GM23248 (cell line): ENCODE measurements at places on chromosomes 3 and 15. TPM values are rescaled to one million over a fixed set of nuclear protein-coding genes. Genes with fewer than 3 reads are reported as not detected.

Gene USP13
- total RNA-seq, result 4.6 and 8.2 TPM in 2 replicates

Gene DAZL
- total RNA-seq, result not detected in 2 replicates

Gene TKT
- total RNA-seq, result 239 and 256 TPM in 2 replicates

Gene NR2E3
- total RNA-seq, result not detected in 2 replicates

Gene THAP10
- total RNA-seq, result 2.0 and 6.4 TPM in 2 replicates

Gene CASR
- not detected in 2 replicates for total RNA-seq

Gene TMEM207
- total RNA-seq, result not detected in 2 replicates

Gene GOLGA8S
- 0.11 and 0.13 TPM in 2 replicates for total RNA-seq

Gene OCA2
- not detected in 2 replicates for total RNA-seq

Gene DNAH12
- total RNA-seq, result 0.54 TPM in 1 of 2 replicates, not detected in the other

Gene CAV3
- total RNA-seq, result not detected in 2 replicates

Gene POLQ
- total RNA-seq, result 1.6 and 2.5 TPM in 2 replicates

Gene AADAC
- not detected in 2 replicates for total RNA-seq

Gene CPNE9
- not detected in 2 replicates for total RNA-seq

Gene GFM1
- total RNA-seq, result 32.0 and 38.5 TPM in 2 replicates

Gene SHF
- total RNA-seq, result 0.25 and 0.32 TPM in 2 replicates

DNA sequence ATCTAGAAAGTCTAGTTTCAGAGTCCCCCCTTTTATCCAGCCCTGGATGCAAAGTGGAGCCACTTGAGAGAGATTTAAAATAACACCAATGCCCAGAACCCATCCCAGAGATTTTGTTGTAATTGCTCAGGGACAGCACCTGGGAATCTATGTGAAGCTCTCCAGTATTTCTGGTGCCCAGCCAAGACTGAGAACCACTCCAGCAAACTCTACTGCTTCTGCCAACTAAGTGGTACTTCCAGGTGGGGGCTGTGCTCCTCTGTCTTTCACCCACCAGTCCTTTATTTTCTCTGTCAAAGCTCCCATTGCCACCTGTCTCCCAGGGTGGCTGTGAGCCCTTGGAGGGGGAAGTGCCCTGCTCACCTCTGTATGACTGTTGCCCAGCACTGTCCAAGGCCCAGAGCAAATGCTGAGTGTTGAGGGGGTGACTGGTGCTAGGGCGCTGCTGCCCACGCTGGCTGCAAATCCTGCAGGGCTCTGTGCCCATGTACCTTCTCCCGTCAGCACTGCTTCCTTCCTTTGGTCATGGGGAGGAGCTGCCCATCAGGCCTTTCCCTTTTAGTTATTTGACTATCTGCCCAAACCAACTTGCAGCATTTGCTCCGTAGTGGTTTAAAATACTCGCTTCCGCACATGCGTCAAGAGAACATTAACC lies 9.4 kb downstream of the CLSTN2 start:
- no peak for DNase-seq

DNA sequence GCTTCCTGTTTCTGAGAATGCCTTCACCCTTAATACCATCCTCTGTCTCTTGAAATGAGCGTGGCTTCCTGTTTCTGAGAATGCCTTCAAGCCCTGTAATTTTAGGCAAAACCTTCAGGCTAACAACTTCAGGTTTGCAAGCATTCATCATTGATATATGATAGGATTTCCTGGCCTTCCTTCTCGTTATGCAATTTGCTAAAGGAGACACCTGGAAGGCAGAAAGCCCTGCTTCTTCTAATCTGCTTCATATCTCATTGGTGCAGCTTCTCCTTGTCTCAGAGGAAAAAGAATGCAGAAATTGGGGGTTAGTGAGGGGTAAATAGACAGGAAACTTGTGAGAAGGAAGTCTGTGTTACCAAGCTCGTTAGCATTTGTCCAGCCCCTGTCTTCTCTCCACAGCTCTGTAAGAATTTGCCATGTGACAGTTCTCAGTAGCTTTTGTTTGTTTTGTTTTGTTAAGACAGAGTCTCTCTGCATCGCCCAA lies 7.3 kb downstream of the ARL6IP5 start:
- no peak for DNase-seq

DNA sequence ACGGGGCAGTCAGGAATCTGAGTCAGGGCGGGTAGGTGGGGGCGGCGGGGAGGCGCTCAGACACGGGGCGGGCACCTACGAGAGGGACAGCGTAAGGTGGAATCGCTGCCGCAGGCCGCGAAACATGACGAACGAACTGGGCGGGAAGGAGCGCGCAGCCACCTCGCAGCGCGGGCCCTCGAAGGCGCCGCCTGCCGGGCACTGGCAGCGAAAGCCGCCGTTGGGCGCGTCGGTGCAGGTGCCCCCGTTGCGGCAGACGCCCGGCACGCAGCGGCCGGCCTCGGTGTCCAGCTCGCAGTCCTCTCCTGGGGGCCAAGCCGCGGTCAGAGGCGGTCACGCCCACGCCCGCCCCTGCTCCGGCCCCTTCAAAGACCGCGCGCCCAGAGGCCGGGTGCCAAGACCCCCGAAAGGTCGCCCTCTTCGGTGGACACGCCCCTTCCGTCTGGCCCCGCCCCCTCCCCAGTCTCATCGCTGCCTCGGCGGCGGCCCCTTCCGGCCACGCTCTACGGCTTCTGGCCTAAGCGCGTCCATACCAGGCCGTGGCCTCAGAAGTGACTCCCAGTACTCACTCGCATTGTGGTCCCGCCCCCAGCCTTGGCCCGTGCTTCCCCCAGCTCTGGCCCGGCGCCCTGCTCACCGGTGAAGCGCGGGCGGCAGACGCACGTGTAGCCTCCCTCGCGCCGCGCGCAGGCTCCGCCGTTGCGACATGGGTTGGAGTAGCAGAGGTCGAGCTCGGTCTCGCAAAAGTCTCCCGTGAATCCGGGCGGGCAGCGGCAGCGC lies 6.4 kb downstream of the CELSR3 start:
- peak; percentile 89 for DNase-seq

DNA sequence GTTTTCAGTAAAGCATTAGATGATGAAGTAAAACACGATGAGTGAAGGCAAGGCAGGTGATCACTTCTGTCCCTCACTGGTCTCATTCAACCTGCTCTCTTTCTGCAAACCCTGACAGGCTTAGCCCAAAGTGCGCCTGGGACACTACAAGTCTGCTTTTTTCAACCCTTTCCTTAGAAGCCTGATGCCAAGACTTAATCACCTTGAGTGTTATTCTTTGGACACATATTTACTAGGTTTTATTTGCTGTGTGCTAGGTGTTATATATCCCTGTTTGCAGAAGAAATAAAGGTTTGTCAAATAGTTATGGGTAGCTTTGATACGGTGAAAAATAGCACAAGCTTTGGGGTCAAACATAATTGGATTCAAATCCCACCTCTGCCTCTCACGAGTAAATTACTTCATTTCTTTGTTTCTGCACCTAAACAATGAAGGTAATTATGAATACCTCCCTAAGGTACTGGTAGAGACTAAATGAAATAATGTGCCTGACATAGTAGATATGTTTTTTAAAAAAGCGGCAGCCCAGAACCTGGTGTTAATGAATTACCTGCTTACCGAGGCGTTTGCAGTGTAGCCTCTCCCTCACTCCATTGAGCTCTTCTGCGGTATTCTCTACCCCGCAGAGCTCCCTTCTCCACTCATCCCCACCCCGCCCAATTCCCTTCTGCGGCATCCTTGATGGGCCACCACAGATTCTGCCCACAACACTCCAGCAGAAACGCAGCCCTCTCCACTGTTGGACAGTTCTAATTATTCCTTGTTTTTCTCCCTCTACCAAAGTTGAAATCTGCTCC lies 269.0 kb upstream of the TPM1 start:
- no peak for DNase-seq

- DNase-seq, result no peak
Measured at GRCh38 chr3:147404800-147405230, 1.5 kb downstream of the ZIC4 start.

DNA sequence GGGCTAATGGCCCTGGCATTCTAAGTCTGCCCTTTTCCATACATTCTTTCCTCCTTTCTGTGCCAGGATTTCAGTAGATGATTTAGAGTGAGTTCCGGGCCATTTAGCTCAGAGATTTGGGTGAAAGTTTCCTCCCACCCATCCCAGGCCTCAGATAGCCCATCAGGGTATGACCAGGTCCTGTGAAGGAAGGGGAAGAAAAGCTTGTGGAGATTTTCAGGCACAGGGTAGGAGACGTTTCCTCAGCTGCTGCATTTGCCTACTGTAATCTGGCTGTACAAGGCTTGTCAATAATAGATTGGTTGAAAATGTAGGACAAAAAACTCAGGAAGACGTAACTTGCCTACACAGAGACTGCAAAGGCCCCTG lies 63.2 kb upstream of the BCL6 start:
- no peak for DNase-seq

DNA sequence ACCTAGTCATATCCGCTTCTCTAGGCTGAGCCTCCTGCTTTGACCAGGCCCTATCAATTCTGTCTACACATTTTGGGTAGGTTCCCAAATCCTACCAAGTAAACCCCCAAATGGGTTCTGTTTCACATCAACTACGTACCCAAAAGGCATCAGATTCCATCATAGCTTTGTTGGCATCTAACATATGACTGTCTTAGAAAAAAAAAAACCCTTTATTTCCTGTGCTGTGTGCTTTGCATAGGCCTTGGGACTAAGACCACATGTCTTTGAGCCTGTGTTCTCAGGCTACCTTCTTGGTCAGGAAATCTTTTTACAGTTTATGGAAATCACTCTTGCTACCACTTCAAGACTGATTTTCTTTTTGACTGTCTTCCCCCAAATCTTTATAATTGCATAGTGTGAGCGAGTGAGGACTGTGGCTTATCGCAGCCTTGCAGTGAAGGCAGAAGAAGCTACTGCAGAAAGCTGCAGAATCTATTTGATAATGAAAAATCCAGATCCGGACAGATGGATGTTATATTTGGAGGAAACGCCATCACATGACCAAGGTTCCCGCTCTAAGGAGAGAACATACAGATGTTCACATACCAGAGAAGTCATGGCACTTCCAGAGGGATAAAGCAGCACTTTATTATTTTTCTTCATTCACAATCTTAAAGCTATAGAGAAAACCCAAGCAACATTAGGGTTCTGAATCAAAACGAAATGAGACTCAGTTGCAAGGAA lies 111.2 kb downstream of the EOMES start:
- no peak for DNase-seq

- no peak for DNase-seq
Measured at GRCh38 chr15:73028031-73028430, 24.2 kb upstream of the NEO1 start.

GRCh38 chr3:46096781-46097180 lies 69.5 kb upstream of the XCR1 start:
- DNase-seq, result no peak

- peak; percentile 38 for DNase-seq
Measured at GRCh38 chr3:146382386-146382785, 87.0 kb downstream of the PLSCR2 start.

GRCh38 chr3:37290551-37290950 lies 116.2 kb upstream of the LRRFIP2 start:
- DNase-seq, result peak; percentile 58

- no peak for DNase-seq
Measured at GRCh38 chr15:39252134-39252470, 328.8 kb upstream of the THBS1 start.

DNA sequence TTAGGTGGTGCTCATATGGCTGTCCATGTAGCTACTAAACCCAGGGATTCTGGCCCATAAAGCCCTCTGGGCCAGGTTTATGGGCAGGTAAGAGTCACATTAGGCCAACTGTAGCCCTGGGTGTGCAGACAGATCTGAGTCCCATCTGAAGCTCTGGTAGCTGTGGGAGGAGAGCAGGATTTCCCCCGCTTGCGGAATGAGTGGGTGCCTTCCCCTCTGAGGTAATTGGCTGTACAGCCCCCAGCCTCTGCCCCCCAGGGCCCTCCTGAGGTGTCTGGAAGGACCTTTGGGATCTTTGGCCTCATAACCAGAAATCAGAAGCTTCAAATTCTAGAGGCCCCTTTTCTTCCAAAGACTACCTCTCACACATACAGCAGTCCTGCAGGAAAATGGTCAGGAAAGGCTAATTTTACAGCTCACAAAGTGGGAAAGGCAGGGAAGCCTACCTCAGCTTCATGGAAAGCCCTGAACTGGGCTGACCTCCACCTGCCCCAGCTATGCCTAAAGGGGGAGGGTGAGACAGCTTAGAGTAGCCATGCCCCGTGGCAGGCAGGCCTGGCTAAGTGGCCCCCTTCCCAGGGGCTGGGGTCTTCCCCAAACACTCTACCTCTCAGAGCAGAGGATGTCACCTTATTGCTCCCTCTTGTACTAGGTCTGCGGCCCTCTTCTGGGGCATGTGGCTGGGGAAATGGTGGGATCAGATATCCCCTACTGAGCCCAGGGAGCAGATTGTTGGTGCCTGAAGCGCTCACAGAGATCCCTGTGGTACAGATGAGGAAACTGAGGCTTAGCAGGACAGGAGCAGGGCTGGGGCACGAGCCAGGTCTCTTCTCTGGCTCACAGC lies 16.8 kb downstream of the HEMK1 start:
- no peak for DNase-seq

GRCh38 chr15:72825829-72826228 lies 42.3 kb upstream of the ADPGK start:
- DNase-seq, result no peak

DNA sequence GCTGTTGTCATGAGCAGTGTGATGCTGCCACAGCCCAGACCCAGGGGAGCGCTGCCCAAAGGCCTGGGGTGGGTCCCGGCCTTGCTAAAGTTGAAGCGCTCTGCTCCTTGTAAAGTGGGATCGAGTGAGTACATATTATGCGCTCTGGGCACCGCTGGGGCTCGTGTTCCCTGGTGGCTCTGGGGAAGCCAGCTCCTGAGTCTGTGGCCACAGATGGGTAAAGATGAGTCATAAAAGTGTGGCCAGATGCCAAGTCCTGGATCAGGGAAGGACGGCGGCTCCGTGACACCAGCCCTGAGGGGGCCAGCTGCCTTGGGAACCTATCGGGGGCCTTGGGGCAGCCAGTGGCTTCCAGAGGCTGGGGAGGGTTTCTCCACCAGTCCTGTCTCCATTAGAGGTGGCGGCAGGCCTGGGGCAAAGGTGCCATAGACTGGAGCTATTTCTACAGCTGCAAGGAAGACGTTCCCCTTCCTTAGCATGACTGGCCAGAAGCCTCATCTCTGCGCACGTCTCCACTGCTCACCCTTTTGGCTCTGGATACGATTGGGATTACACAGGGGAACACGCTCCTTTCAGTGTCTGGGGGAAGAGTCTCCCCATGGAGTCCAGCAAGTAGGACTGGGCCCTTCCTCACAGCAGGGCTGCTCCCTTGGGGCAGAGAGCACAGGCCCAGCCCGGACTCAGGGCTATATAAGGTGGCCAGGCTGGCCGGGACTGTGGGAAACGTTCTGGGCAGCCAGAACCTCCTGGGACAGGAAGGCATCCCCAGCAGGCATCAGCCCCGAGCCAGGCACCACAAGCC lies 1.2 kb upstream of the ITIH4 start:
- peak; percentile 87 for DNase-seq

- peak; percentile 40 for DNase-seq
Measured at GRCh38 chr3:183283886-183284285, 30.8 kb downstream of the B3GNT5 start.

- no peak for DNase-seq
Measured at GRCh38 chr3:64796607-64797399, 109.0 kb upstream of the ADAMTS9 start.

- no peak for DNase-seq
Measured at GRCh38 chr3:97297032-97297431, 467.5 kb upstream of the ARL6 start.

- DNase-seq, result no peak
Measured at GRCh38 chr15:87998630-87999029, 257.9 kb downstream of the NTRK3 start.
